NCI-H1092 (cell line): ENCODE measurements at places on chromosomes 11 and 22.

- DNase-seq, result no peak
These were observed 187.0 kb upstream of the ISX start for GRCh38 chr22:34879001-34879400.

DNA sequence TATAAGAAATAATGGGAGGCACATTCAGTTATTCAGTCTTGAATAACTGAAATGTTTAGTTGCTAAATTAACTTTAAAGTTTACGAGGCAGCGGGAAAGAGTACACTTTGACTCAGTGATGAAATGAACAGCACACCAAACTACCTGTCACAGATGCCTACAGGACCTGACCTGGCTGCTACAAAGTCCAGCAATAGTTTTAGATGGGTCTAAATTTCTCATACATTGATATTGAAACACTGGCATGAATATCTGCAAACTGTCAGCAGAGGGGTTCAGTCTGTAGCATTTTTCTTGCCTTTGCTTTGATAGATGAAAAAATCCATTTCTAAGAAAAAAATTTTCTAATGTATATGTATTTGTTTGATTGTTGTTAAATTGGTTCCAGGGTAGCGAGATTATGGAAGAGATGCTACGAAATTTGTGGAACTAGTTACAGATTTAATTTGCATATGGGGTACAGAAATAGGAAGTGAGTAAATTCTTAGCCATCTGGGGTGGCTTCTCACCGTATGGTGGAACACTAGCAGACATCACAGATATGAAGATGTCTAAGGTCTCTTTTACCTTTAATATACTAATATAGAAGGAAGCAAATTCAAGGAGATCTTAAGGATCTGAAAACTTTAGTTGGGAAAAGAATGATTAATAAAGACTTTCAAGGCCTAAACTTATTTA lies 20.8 kb upstream of the GAB2 start:
- DNase-seq, result no peak

DNA sequence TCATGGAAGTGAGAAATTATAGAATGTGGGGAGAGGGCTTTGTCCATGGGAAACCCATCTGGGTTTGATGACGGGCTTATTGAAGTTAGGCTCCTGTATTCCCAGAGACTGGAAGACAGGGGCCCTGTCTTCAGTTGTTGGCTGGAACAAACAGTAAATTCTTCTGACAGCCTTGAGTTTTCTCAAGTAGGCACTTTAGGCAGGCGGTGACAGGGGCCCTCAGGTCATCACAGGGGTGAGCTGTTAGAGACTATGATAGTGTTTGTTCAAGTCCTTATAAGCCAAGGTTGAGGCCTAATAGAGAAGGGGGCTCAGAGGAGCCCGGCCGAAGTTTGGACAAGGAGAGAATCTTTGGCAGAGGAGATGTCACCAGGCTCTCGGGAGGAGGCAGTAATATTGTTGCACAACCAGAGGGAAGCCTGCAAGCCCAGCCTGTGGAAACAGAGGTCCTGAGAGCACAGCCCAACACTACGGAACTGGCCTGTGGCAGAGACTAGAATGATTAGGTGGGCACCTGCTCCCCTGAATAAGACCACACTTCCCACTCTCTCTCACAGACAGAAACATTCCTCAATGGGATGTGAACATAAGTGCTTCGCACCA lies 20.2 kb upstream of the IL17RA start:
- DNase-seq, result no peak

DNA sequence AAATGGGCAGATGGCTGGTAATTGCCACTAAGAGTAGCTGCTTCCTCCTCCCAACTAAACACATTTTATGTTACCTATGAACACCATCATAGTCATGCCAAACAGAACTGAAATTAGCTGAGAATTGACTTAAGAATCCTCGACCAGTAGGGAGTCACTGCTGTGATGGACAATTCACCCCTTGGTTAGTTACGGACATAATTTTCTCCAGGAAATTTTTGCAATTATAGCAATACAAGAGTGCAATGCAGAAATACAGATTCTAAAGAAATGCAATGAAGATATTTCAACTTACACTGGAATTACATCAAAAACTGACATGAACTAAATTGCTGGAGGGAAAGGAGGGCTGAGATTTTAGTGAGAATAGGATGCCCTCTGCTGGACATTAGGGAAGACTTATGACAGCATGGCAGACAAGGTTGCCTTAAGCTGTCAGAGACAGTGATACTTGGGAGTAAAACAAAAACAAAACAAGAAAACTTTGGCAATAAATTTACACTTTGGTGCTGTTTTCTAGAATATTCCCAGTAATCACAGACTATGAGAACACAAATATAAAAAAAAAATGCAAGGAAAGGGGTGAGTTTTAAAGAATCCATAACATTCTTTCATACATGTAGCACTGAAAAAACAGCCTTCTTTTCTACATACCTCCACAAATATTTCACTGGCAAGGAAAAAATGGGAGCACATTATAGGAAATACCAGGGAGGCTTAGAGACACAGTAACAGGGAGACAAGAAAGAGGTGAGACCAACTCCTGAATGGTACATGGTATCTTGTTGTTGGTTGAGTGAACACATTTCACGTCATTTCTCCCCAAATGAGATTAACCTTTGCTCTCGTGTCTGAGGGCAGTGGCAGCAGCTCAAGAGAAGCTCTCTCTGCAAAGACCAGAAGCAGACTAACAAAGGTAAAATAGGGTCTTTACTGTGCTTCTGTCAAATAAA lies 11.2 kb upstream of the PPP2R1B start:
- DNase-seq, result peak; percentile 70

GRCh38 chr22:19848298-19849224 lies 6.1 kb downstream of the GNB1L start:
- DNase-seq, result no peak
